ENCODE measurements at places on chromosomes 12 and 14.

GRCh38 chr14:23877538-23878180 lies 75.9 kb upstream of the DHRS4 start:
- DNase-seq: no peak

DNA sequence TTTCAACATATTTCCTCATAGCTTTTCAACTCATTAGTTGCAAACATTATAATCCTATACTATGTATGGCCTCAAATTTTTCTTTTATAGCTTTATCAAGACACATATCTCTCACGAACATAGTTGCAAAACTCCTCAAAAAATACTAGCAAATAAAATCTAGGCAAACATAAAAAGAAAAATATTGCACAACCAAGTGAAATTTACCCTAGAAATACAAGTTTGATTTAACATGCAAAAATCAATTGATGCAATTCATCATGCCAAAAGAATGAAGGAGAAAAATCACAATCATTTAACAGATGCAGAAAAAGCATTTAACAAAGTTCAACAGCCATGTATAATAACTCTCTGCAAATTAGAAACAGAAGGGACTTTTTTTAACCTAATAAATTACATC lies 33.3 kb upstream of the KCNH5 start:
- DNase-seq: no peak

GRCh38 chr14:63713058-63713457 lies 14.8 kb downstream of the SGPP1 start:
- DNase-seq: no peak

DNA sequence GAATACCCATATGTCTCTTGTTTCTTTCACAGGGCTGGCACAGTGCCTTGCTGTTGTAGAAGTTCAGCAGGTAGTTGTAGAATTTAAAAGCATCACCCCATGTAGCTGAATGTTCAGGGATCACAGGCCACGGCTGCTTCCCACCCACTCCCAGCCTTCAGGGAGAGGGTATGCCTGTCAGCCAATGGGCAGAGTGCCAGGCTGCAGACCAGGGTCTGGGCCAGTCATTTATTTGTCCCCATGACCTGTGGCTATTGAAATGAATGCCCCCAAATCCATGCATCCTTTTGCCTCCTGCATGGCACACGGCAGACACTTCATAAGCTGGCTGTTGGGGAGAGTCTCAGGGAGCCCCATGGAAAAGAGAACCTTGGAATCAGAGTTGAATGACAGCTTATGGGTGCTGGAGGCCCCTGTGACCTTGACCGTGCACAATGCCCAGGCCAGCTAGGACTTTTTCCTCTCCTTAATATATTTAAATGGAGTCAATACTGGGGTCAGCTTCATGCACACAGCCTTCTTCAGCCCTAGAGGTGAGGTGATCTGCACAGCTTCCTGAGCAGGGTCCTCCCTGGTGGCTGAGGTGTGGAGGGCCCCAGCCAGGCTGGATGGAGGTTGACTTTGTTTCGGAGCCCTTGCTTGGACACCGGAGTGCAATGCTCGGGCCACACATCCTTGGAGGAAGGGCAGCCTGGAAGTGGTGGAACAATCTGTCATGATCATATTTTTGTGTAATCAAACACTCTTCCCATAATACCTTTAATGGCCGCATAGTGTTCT lies 45.3 kb downstream of the PRMT8 start:
- no peak for DNase-seq

DNA sequence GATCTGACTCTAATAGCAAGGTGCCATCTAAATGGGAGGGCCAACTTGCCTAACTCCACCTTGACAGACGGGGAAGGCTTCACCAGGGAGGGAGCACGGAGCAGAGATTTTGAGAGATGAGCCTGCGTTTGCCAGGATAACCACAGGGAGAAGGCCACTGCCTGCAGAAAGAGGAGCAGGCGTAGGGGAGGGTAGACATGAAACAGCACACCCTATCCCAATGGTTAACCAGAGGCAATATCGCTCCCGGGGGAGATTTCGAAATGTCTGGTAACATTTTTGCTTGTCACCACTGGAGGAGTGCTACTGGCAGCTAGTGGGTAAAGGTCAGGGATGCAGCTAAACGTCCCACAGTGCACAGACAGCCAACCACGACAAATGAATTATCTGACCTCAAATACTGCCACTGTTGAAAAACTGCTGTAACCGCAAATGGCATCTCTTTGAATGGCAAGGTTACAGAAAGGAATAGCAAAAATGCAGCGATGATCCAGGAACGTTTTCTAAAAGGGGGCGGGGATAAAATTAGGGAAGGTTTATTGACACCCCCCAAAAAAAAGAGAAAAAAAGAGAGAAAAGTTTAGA lies 126.0 kb upstream of the ATF7IP start:
- no peak for DNase-seq

- no peak for DNase-seq
Measured at GRCh38 chr12:85669911-85670310, 166.3 kb downstream of the RASSF9 start.

GRCh38 chr14:87171141-87171540 lies 821.8 kb downstream of the GALC start:
- DNase-seq: no peak
